ENCODE measurements at places on chromosomes 4 and X.

GRCh38 chr4:151738720-151739517 is 21.9 kb downstream of the GATB start:
- no peak for DNase-seq

- no peak for DNase-seq
Observed at GRCh38 chrX:143298663-143299241, 218.5 kb downstream of the SPANXN3 start.

DNA sequence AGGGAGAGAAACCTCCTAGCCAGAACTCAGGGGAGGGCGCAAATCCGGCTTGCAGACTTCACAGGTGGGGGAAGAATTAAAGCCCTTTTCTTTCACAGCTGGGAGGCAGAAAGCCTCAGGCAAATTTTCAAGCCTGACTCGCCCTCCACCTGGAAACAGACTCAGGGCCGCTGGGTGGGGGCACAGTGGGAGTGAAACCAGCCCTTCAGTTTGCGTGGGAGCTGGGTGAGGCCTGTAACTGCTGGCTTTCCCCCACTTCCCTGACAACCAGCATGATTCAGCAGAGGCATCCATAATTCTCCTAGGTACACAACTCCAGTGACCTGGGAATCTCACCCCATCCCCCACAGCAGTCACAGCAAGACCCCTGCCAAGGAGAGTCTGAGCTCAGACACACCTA is 206.9 kb upstream of the INTU start:
- DNase-seq: no peak

DNA sequence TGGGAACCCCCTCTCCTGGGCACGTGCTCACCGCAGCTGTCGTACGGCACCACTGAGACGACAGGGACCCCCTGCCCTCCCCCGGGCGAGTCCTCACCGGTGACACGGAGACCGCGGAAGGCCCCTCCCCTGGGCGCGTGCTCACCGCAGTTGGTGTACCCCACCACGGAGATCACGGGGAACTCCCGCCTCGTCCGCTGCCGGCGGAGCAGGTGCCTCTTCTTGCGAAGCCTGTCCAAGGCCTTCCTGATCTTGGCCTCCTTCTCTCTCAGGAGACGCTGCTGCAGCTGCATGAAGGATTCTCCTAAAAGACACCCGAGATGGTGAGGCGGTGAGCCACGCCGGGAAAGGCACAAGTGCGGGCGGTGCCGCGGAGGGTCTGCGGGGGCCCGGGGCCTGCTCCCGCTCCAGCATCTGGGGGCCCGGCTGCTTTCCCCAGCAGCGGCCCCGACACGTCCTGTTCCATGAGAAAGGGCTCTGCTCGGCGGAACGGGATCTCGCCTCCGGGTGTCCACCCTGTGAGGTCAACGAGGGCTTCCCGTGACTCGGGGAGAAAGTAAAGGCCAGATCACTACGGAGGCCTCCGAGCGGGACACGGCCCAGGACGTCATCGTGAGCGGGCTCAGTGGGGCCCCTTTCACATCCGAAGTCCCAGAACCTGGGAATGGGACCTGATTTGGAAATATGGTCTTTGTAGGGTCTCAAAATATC is 5.8 kb downstream of the GTPBP6 start:
- DNase-seq: no peak

DNA sequence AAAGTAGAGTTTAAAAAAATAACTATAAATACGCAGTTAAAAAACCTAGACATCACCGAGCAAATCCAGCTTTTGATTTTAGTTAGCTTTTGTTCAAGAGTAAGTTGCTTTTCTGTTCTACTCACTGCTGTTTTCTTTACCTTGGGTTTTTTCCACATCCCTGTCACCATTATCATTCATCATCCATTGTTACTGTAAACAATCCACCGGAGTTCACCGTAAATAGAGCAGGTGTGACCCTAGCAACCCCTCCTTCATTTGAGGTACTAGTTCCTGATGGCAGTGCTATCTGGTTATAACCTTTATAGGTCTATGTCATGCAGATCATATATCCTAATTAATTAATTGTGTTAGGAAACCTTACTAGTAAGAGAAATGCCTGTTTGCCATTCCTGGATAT is 43.0 kb upstream of the TEX13D start:
- DNase-seq: no peak

DNA sequence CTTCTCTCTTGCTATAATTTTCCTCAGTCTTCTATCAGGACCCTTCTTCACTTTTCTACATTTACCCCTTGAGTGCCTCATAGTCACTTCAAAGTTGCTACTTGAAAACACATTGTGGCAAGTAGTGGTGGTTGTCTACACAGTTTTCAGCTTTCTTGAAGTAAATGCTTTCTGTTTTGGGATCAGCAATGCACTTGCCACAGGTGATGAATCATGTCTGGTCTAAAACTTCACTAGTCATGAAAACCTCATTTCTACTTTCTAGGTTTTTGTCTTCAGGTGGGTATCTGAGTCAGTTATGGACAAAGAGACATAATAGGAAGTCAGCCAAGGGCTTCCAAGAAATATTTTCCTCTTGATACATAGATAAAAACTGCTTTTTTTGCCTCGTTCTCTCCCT is 359.2 kb downstream of the CCSER1 start:
- no peak for DNase-seq

- peak; percentile 39 for DNase-seq
Observed at GRCh38 chr4:152950402-152951274, 14.5 kb downstream of the FHDC1 start.

DNA sequence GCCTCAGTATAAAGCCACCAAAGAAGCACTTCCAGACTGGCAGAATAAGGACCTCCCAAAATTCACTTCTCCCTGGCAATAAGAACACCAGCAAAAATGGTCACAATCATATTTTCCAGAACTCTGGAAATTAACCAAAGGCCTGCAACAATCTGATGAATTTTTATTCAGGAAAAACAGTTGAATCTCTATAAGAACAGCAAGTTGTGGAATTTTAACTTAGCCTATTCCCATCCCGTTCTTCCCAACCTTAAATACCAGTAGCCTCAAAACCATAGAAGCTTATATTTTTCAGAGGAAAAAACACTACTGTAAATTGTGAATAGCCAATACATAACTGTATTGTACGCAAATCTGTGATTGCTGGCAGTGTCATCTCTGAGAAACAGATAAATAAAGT is 67.9 kb downstream of the COL25A1 start:
- no peak for DNase-seq

DNA sequence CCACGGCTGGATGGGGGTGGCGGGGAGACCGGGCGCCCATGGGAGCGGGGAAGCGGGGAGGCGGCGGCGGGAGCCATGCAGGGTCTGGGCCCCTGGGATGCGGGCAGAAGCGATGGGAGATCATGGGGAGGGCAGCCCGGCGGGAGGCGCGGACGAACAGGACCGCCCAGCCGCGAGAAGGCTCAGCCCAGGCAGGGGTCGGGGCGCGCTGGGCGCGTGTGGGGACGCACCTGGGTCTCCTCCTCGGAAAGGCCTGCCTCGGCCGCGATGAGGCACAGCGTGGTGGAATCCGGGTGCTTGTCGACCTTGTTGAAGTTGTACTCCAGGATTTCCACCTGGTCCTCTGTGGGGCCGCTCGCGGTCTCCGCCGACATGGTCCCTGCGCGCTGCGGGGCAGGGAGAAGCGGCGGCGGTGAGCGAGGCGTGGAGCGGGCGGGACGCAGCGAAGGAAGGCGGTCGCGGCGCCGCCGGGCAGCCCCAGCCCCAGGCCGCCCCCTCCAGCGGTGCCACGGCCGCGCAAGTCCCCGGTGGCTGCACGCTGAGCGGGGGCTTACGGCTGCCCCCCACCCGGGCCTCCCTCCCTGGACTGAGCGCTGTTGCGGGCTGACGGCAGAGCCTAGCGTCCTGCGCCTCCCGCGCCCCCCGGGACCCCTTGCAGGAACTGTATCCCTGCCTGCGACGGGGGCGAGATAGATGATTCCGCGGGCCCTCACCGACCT is 25.3 kb downstream of the HOPX start:
- DNase-seq: no peak

GRCh38 chrX:19659929-19660328 is 144.6 kb upstream of the MAP3K15 start:
- no peak for DNase-seq

- DNase-seq: no peak
Observed at GRCh38 chr4:118950224-118950623, 61.6 kb downstream of the SYNPO2 start.

- DNase-seq: no peak
Observed at GRCh38 chr4:76178296-76178695, 30.1 kb upstream of the NUP54 start.

DNA sequence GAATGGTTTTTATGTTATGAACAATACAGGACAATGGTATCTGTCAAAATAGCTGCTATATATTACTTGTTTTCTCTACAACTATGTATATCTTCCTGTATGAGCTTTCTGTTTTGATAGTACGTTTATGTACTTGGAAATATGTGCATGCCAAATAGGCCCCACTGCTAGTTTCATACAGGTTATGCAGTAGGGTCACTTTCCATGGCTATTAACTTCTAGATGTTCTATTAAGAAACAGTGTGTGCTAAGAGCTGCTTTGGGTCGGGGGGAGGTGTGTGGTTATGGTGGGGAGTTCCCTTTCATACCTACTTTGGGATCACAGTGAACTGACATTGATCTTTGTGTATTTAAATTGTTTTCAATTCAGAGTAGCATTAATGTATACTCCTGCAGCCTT is 30.9 kb downstream of the RBPJ start:
- no peak for DNase-seq

GRCh38 chr4:139674875-139675550 is 9.4 kb downstream of the MGST2 start:
- DNase-seq: no peak
